NCI-H2029 (cell line): ENCODE measurements at places on chromosomes 7 and 10.

- DNase-seq = no peak
Measured at GRCh38 chr10:63917363-63917762, 396.2 kb downstream of the REEP3 start.

- DNase-seq = no peak
Measured at GRCh38 chr7:133570321-133570720, 317.4 kb downstream of the EXOC4 start.

DNA sequence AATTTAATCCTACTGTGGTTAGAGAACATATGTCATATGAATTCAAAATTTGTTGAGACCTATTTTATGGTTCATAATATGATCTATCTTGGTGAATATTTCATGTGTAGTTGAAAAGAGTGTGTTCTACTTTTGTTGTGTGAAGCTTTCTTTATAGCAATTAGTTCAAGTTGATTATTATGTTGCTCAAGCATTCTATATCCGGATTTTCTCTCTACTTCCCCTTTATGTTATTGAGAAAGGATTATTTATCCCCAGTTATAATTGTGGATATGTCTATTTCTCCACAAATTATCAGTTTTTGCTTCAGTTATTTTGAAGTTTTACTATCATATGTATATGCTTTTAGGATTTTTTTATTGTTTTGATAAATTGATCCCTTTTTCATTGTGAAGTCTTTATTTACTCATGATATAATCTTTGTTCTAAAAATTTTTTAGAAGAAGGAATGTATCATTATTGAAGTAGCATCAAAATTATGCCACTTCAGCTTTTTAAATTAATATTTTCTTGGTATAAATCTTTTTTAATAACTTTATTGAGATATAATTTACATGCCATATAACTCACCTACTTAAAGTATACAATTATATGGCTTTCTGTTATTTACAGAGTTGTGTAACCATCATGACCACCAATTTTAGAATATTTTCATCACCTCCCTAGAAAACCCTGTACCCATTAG lies 12.0 kb upstream of the MEST start:
- DNase-seq = no peak

GRCh38 chr10:88531392-88532052 lies 51.6 kb downstream of the RNLS start:
- no peak for DNase-seq
